Hepatocyte (in vitro differentiated cells): ENCODE measurements at places on chromosomes 3 and 15.

DNA sequence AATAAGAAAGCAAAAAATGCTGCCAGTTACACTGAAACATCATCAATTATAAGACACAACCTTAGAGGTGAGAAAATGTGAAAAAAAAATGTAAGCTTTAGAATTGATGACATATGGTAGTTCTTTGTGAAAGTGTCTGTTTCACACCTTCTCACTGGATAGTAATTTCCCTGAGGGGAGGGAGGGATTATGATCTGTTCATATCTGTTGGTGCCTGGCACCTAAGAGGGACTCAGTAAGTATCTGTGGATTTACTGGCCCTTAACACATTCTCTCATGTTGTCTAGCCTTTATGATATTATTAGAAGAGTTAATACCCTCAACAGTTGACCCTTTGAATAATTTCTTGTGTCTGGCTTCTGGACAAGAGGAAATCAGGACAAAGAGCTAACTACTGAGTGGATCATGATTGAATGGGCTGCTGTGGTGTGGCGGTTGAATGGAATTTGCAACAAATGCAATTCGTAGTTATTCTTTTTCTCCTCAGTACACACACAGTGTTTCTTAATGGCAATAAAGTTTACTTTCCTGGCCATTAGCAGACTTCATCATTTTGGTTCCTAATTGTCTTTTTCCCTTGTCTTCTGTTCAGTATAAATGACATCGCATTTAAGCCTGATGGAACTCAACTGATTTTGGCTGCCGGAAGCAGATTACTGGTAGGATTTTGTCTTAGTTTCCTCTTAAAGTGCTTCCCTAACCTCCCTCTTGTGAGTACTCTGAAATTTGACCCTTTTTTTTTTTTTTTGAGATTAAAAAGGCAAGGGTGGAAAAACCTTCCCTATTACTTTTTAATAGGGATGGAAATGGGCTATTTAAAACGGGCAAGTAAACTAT is 9.5 kb downstream of the IFT122 start:
- no peak for DNase-seq

- no peak for DNase-seq
These were observed 264.3 kb upstream of the ARHGEF26 start for GRCh38 chr3:153856932-153857331.

- no peak for DNase-seq
These were observed 67.6 kb upstream of the CTDSPL start for GRCh38 chr3:37793889-37794591.

GRCh38 chr3:190073264-190074008 is 47.3 kb downstream of the P3H2 start:
- peak; percentile 29 for DNase-seq

- DNase-seq, result no peak
These were observed 623.5 kb downstream of the EDEM1 start for GRCh38 chr3:5811016-5811415.

DNA sequence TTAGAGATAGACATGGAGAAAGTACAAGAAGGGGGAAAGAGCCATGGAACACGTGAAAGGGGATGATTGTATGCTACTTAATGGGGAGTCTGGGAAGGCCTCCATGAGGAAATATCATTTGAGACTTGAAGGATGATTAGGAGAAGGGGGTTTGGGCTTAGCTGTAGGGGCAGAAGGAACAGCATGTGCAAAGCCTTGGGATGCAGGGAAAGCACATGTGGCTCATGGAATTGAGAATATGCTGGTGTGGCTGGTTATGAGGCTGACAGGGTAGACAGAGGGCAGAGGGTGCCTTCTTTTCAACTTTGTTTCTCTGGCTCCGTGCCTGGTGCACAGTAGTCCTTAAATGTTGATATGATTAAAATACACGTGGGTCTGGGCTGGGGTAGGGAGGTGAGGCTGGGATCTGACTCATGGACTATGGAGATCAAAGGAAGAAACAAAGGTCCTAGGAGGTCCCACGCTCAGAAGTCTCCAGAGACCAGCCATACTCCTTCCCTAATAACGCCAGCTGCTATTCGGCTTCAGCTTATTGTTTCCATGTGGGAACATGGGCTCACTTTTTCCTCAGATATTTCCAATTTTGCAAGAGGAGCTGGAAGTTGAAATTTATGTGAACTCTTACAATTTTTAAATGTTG is 1.1 kb downstream of the GTF2E1 start:
- DNase-seq, result peak; percentile 7

DNA sequence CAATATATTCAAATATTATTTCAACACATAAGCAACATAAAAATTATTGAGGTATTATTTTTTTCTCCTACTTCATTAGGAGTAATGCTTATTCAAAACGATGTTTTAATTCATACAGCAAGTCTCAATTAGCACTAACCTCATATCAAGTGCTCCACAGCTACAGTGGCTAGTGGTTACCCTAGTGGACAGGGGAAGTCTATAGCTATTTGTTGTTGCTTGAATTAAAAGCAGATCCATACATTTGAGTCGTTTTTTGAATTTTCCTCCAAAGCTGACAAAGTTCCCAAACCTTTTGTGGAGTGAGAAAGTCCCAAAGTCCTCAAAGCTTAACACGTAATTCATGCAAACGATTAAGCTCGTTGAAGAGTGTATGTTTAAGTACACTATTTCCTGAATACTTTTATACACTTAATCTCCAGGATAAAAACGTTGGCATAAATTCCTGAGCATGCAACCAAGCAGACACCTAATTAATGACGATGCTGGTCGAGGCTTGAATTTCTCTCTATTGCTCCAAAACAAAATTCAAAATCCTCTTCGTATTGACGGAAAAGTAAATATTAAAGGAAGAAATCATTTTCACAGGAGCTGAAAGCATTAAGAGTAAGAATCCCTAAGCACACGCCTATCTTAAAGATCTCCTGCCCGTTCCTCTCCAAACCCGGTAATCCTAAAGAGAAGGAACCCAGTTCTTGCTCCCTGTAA is 985 bp downstream of the VPS13C start:
- DNase-seq, result no peak

GRCh38 chr3:197480320-197480719 is 75.4 kb downstream of the BDH1 start:
- DNase-seq, result no peak

DNA sequence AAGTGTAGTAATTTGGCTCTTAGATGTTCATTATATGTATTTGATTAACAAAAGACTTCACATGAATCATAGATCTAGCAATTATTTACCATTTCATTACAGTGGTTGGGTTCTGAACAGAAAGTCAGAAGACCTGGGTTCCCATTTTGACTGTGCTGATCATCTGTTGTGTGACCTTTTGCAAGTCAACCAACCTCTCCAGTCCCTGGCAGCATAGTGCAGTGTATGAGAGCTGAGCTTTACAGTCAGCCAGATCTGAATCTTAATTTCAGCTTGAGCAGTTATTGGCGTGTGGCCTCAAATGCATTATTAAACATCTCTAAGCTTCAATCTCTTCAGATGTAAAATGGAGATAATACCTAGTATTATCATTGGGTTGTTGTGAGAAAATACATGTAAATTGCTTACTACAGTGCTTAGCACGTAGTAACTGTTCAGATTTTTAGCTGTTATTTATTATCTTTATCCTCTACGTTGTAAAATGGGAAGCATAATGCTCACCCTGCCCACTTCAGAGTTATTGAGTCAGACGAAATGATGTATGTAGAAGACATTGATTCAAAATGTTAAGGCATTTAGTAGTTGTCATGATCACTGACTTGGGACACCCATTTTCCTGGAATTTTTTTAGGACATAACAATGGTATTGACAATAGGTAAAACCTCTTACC is 104.0 kb downstream of the KLHL25 start:
- DNase-seq, result no peak

DNA sequence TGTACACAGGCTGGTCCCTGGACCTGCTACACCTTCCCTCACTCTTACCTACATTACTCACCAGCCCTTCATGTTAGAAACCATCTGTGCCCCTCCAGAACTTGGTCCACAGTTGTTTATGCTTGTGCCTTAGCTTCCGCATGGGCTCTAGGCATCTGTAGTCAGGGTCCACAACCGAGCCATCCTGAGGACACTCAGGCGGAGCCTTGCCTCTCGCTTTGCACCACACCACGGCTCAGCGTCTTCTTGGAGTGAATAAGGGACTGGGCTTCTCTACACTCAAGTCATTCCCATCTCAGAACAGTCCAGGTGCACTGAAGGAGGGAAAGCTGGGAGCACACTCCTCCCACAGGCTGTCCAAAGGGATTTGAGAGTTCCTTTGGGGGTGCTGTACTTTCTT is 97.8 kb downstream of the HMG20A start:
- DNase-seq, result no peak

DNA sequence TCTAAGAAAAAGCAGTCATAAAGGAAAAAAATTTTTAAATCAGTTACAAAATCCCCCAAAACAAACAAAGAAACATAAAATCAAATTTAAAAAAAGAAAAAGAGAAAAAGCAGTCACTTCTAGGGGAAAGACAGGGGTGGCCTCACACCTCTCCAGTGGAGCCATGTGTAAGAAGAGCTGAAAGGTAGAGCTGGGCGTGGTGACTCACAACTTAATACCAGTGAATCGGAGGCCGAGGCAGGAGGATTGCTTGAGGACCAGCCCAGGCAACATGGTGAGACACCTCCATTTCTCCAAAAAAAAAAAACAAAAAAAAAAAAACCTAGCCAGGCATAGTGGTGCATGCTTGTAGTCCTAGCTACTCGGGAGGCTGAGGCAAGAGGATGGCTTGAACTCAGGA is 14.7 kb downstream of the MESD start:
- DNase-seq, result no peak

DNA sequence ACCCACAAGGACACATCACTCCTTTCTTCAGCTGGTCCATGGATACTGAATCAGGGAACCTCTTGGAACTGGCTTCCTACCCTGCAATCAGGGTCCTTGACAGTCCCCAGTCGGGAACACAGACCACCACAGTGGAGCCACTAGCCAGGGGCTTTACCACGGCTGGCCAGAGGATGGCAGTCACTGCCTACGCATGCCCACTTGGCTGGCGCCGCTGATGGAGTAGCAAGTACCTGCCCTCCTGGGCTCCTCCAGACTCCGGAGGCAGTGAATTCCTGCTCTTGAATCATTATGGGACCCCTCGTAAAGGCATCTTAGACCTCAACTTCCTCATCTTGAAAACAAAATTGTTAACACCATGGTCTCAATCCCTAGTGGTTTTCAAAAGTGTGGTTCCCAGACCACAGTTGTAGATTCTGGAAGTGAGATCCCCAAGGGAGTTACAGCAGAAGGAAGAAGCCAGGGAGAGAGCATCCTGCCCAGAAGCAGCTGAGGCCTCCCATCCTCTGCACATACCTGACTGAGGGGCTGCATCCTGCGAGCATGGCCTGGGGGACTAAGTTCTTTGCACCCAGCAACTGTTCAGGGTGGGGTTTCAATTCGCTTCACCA is 9.1 kb upstream of the SKIC8 start:
- DNase-seq, result peak; percentile 90

GRCh38 chr3:194130807-194131589 is 5.0 kb upstream of the HES1 start:
- DNase-seq, result peak; percentile 73

DNA sequence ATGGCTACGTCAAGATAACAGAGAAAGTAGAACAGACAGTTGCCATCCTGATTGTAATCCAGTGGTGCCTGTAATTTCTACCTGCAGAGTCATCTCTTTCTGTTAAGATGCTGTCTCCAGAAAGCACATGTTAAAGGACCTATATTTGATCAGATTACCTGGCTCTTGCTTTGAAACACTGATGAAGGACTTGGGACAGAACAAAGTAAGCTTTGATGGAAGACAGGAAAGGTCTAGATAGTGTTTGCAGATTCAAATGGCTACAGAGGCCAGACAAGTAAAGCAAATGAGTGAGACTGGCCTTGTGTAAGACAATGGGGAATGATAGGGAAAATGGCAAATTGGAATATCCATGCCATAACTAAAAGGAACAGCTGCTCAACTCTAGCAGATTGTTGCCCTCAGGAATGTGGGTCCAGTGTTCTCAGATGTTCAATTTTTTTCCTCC is 1.8 kb upstream of the GSK3B start:
- DNase-seq, result no peak

- DNase-seq, result no peak
These were observed 340.8 kb downstream of the LRRC3B start for GRCh38 chr3:26963361-26963743.

DNA sequence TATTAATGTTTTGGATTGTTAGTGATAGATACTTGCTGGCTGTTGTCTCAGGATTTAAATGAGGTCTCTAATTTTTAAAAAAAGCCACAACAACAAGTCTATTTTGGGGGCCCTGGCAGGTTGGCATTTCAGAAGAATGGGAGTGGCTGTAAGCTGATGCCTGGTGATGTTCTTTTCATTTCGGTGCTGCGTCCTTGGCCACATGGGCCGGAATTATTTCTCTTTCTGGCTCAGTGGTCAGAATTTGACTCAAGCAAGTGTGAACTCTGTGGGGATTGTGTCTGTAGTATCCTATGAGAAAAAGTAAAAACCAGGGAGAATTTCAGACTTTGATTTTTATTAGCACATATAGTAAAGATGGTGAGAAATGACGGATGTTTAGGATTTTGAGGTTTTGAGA is 203.0 kb downstream of the AKAP13 start:
- no peak for DNase-seq

- DNase-seq, result no peak
These were observed 1.5 kb upstream of the NCK1 start for GRCh38 chr3:136860541-136860940.

- no peak for DNase-seq
These were observed 62.8 kb downstream of the SCN11A start for GRCh38 chr3:38988955-38989354.

DNA sequence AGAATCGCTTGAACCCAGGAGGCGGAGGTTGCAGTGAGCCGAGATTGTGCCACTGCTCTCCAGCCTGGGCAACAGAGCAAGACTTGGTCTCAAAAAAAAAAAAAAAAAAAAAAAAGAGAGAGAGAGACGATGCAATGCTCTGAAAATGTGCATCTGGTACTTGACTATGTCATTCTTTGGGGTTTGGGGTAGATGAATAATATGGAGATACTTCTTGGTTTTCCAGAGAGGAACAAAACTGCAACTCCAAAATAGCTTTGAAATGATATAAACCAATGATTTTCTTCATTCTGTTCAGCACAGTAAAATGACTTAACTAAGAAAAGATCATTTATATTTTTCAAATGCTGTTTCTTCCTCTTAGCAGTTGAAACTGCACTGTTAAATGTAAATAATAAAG is 158.9 kb downstream of the ISL2 start:
- DNase-seq, result no peak

DNA sequence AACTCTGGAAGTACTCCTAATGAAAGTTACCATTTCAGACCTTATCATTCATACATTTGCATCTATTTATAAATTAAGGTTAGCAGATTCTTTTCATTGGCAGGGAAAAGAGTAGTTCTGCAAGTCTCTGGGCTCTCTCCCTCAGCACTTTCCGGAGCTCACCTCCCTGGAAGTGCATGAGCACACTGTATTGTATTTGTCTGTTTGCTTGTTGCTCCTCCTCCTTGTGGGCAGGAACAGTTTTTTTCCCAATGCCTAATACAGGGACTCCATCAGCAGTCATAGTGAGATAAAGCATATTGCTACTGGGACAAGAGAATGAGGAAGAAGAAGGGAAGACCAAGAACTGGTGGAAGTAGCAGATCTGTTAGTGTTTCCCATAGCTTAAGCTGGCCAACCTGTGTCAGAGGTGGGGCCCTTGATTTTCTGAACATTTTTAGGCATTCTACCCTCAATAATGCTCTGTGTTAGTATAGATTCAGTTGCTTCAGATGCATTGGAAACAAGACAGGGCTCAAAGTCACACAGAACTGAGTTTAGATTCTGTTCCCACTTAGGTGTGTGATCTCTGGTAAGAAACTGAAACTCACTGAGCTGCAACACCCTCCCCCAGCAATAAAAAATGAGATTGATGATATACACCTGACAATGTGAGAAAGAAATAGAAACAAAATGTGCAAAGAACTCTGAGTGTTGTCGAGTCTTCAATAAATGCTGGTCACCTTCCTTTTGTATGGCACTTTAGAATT is 407.8 kb downstream of the TUSC7 start:
- no peak for DNase-seq
